ENCODE measurements at places on chromosomes 16 and 17. TPM values are rescaled to one million over a fixed set of nuclear protein-coding genes. Genes with fewer than 3 reads are reported as not detected.

PRSS27 gene
- total RNA-seq = 1.1 TPM

TCAP gene
- total RNA-seq = not detected

NDEL1 gene
- total RNA-seq = 46.7 TPM

NEUROD2 gene
- not detected for total RNA-seq

TPSG1 gene
- total RNA-seq = not detected

CDC42EP4 gene
- total RNA-seq = 50.8 TPM

CD300E gene
- total RNA-seq = not detected

TNRC6A gene
- 6.2 TPM for total RNA-seq

CLEC3A gene
- total RNA-seq = not detected

MTSS2 gene
- 6.8 TPM for total RNA-seq

TVP23A gene
- total RNA-seq = not detected

MED13 gene
- total RNA-seq = 10.8 TPM

RNF167 gene
- 45.6 TPM for total RNA-seq

RAC3 gene
- 22.1 TPM for total RNA-seq

CDK5R1 gene
- total RNA-seq = 4.5 TPM
